ENCODE measurements at places on chromosomes 7 and 10.

- DNase-seq: no peak
Measured at GRCh38 chr10:29663718-29664117, 28.9 kb upstream of the SVIL start.

DNA sequence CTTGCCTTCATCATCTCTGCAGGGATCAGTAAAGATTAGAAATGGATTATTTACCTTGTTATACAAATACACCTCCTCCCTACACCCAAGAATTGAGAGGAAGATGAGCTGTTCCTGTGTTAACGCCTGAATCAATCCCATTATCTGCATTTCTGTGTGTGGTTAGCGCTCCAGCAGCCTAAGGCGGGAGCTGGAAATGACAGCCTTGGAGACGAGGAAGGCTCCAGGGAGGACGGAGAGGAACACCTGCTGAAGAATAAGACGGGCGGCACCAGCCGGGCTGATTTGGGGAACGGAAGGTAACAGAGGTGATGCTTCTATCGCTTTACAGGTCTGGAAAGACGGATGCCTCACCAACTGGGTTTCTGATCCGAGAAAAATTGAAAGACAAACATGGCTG lies 34.2 kb upstream of the DDC start:
- DNase-seq: no peak

DNA sequence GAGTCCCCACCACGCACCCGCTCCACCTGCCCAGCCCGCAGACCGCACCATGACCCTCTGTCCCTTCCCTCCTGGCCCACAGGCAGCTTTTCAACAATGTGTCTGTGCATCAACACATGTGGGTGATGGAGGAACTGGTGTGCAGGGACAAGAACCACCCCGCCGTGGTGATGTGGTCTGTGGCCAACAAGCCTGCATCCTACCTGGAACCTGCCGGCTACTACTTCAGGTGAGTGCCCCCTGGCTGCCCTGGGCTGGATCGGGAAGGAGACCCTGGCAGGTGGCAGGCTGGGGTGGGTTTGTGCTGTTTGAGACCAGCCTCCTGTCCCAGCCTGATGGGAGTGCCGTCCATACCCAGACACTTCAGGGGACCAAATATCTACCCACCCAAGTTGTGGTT lies 69.6 kb downstream of the ZNF727 start:
- no peak for DNase-seq

- no peak for DNase-seq
Measured at GRCh38 chr7:95200741-95201140, 123.6 kb downstream of the PON1 start.

- DNase-seq: no peak
Measured at GRCh38 chr10:89516149-89516832, 19.1 kb downstream of the SLC16A12 start.

DNA sequence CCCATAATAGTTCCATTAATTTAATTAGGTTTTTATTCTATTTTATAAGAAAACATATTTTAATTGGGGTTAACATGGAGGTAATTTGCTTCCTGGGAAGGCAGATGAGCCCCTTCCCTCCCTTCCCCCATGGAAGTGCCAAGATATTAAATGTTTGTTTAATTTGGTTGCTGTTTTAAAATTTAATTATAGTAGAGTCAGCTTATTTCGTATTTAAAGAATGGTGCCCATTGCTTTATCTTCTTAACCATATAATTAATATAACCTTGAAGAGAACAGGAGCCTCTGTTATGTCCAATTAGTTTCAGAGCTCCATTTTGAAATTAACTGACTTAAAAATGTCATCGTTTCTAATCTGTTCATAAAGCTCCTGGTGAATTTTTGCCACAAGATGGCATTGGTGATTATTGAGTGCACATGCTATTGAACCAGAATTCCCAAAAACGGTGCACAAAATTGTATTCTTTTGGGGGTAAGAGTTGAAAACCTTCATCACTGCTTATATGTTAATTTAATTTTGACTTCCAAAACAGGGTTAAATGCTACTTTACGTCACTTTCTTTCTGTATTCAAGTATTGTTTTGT lies 26.0 kb downstream of the KLHDC10 start:
- DNase-seq: no peak

All from occipital lobe (tissue), 3 donors.